ENCODE measurements at places on chromosomes 7 and 10.

DNA sequence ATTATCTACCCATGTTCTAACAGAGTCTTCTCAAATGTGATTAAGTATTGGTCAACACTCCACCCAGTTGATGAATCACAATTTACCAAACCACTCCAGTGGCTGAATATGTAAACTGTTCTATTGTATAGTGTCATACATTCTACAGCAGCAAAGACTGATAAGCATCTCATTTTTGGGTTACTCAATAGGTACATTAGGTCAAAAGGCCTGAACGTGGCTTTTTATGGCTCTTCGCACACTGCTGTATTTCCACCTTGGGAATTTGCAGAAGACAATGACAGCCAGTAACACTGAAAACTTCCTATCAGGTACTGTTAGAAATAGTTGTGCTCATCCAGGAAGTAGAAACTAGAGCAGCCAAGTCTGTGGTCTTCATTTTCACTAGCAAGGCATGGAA, 166.9 kb downstream of the GLI3 start:
- DNase-seq: no peak

DNA sequence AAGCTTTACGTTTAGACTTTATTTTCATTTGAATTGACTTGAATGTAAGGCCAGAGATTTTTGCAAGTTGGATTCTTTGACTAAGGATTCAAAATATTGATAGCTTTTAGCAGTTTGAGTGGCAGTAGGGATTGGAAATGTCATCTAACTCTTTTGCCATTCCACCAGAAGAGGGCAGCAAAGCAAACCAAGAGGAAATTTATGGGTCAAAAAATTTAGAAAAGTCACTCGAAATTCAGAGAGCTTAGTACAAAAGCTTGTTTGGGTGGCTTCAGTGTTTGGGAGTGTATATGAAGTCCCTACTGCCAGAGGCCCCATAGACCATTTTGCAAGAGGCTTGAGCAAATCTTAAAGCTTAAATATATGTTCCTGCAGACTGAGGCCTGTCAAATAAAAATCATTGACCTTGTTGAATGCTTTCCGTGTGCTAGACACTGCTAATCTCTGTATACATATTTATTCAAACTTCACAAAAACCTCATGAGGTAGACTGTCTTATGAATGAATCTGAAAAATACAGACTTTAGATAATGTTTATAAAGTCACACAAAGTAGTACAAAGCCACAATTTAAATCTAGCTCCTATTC, 44.6 kb upstream of the RSBN1L start:
- DNase-seq: no peak

- DNase-seq: no peak
Observed at GRCh38 chr7:123528265-123528664, 6.1 kb downstream of the IQUB start.

- peak; percentile 27 for DNase-seq
Observed at GRCh38 chr10:60271319-60272040, 118.2 kb downstream of the ANK3 start.

GRCh38 chr10:130372866-130373265, 236.7 kb downstream of the GLRX3 start:
- no peak for DNase-seq

GRCh38 chr10:132457328-132458070, 60.5 kb downstream of the PWWP2B start:
- DNase-seq: no peak

DNA sequence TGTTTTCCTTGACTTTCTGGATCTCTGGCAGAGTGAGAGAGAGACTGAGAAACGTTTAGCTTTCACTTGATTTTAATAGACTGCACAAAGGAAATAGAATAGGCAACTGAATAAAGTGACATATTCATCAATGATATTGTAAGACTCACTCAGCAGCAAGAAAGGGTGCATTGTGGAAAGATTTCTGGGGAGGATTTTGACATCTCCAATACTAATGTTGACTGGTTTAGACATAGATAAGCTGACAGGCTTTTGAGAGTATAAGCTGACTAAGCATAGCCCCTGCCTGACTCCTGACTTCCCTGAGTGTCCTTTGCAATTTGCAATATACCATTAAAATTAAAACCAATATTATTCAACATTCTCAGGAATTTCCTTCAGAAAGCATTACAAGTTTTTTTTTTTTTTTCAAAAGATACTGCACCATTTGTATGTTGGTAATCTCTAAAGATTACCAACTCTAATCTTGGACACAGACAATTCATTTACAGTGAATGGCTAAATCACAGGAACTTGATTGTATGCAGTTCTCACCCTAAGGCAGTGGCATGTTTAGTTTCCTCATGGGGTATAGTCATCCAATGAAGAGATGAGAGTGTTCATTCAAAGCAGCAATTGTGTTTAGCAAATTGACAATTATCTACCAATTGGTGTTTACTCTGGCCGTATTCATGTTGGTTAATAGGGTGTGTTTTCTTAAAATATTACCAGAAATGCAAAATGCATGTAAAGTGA, 325.6 kb downstream of the SORCS3 start:
- no peak for DNase-seq

GRCh38 chr10:111972109-111972508, 211.5 kb downstream of the GPAM start:
- no peak for DNase-seq

GRCh38 chr7:120421151-120421651, 148.2 kb downstream of the KCND2 start:
- no peak for DNase-seq

DNA sequence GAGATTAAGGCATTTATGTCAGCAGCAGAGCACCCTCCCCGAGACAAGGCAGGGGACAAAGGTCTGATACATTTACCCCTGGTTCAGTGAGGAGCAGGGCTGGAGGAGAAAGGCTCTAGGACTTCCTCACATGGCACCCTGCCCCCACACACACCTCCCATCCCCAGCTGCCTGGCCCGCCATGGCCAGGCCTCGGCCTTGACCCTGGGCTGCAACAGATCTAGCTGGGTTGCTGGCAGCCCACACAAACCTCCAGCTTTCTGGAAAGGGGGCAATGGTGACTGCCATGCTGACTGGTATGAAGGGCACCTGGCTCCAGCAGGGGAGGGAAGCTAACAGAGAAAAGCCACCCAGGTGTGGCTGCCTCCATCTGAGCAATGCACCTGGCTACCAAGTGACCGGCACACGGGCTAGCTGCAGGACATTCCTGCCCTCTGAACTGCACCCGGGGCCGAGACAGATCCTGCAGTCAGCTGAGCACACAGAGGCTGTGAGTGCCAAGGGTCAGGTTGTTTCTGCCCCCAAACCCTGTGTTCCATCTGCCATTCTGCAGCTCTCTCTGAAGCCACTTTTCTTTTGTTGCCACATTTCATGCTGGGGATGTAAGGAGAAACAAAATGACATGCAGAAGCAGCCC, 85.8 kb upstream of the LRRC18 start:
- no peak for DNase-seq

GRCh38 chr7:21868576-21868850, 77.2 kb downstream of the CDCA7L start:
- no peak for DNase-seq

DNA sequence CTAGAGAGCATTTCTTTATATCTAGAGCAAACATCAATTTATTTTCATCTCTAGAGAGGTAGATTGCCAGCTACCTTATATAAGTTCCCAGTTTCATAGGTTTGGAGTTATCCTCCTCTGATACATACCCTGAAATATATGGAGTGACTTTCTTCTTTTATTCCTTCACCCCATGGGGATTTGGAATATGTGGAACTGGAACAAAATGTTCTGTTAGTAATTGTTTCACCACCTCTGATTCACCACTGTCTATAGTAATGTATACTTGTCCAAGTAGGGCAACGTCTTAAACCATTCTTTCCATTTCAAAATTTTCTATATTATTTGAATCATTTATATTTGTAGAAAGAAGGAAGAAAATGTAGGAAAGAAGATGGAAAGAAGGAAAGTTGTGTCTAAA, 511.2 kb upstream of the KCND2 start:
- no peak for DNase-seq

DNA sequence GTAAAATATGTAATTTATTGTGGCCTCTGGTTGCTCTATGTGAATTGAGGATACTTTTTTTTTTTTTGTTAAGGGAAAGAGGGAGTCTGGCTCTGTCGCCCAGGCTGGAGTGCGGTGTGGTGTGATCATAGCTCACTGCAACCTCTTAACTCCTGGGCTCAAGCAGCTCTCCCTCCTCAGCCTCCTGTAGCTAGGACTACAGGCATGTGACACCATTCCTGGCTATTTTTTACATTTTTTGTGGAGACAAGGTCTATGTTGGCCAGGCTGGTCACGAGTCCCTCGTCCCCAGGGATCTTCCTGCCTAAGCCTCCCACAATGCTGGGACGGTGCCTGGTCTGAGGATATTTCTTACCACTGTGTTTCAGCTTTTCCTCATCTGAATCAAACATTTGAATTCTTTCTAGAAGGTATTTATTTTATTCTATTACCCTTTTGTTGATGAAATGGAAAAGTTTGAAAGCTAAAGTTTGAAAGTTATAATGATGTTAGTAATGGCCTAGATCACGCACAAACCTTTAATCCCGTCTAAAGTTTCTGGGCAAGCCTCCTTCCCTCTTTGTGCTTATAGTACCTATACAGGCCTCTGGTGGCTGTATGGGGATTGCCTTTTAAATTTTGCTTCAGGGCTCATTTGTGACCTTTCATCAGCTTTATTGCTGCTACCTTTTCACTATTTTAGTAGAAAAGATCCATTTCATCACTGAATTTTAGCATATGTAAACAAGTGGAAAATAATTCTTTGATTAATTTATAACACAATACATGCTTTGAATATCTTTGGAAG, 2.0 kb downstream of the IFRD1 start:
- no peak for DNase-seq

- no peak for DNase-seq
Observed at GRCh38 chr7:91656541-91657482, 223.7 kb downstream of the MTERF1 start.

- DNase-seq: no peak
Observed at GRCh38 chr10:131898713-131899112, 2.1 kb upstream of the PPP2R2D start.

DNA sequence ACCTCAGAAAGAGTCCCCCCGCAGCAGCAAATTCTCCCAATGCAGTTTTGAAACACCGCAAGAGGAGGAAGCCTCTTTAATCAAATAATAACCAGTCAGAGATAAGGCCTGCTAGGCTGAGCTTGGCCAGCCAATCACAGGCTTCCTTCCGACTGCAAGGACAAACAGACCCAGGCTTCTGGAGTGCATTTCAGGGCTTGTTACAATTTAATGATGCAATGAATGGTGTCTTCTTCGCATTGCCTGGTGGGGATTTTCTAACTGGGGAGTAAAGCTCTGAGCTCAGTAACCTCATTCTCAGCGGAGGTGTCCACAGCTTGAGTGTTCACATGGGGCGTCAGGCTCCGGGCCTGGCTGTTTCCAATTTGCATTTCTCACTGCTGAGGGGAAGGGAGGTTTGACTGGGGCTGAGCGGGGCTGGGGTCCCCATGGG, 31.8 kb upstream of the GPAM start:
- no peak for DNase-seq

- DNase-seq: no peak
Observed at GRCh38 chr7:143905509-143905908, 3.5 kb upstream of the TCAF1 start.

DNA sequence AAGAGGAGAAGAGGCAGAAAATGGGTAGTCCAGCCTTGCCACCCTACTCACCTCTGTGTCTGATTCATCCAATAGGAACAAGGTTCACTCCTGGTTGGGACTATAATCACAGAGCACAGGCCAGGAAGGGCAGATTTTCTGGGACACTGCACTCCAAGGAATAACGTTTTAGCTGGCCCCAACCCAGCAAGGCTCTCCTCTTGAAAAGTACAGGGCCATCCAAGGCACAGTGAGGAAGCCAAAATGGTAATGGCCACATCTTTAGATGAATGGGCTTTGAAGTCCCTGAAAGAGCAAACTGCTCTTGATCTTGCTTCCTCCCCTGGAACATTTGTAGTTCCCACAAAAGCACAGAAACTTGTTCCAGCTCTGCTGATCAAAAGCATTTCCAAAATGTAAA, 149.4 kb downstream of the GRM3 start:
- DNase-seq: no peak

GRCh38 chr7:144827621-144828020, 8.2 kb downstream of the TPK1 start:
- no peak for DNase-seq

GRCh38 chr7:38512704-38513103, 118.5 kb downstream of the AMPH start:
- DNase-seq: no peak

- DNase-seq: no peak
Observed at GRCh38 chr7:90078921-90079320, 75.3 kb upstream of the STEAP1 start.

DNA sequence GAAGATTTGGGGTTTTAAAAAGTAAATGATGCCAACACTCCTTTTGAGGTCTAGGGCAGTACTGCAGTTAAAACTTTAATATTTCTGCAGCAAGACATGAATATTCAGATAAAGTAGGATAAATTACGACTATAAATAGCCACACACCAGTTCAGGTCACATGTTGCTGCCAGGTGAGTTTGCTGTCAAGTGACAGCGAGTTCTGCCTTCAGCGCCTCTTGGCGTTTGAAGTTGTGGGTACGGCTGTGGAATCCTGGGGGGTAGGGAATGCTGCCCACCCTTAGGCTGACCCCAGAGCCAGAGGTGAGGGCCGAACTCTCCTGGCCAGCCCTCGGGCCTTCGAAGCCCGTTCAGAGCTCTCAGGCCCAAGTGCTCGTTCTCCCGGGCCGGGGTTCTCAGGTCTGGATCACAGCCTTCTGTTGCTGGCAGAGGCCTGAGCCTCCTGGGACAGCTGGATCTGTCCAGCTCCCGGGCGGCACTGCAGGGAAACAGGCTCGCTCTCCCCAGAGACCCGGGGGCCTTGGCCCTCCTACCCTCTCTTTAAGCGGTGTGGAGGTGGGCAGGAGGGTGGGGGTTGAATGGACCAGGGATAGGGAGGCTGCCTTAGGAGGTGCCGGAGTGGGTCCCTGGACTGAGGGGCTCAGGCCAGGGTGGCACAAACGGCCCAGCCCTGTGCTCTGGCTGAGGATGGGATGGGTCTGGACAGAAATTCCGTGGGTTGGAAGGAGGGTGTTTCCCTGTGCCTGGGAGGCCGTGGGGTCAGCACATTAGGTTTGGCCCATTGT, 5.4 kb downstream of the BRI3 start:
- DNase-seq: no peak

DNA sequence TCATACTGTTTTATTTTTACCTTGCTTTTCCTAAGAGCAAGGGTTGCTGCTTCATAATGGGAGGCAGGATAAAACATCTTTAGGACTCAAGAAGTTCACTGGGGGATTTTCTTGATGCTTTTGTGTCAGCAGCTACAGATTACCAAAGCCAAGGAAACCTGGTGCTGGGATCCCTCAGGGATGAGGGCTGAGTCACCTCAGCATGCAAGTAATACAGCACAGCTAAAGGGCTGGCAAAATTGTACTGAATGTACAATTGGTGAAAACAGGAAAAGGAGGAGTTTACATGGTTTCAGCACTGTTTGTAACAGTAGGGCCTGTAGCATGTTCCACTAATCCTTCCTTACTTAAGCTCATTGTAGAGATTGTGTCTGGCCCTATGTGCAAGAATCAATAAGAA, 1056.8 kb downstream of the SORCS1 start:
- no peak for DNase-seq

- no peak for DNase-seq
Observed at GRCh38 chr7:120064565-120064964, 208.4 kb upstream of the KCND2 start.

GRCh38 chr10:121032460-121032859, 181.3 kb downstream of the WDR11 start:
- DNase-seq: no peak

- DNase-seq: no peak
Observed at GRCh38 chr10:69065406-69066361, 22.2 kb upstream of the SRGN start.

Data from GDM1 (cell line).